Suprapubic skin (tissue), 4 donors: ENCODE measurements at places on chromosomes 1 and 21.

DNA sequence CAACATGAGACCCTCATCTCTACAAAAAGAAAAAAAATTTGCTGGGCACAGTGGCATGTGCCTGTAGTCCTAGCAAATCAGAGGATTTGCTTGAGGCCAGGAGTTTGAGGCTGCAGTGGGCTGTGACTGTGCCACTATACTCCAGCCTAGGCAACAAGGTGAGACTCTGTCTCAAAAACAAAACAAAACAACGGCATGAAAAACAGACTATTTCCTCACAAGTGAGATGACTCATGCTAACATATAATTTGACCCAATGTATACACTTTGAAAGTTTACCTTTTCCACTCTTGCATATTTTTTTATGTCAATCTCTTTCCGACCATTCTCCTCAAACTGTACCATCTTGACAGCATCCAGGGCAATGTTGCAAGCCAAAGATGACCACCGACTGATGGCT lies 17.5 kb downstream of the CCT3 start:
- H3K27me3 ChIP-seq = no peaks in the 10 kb centered on the region
- H3K27ac ChIP-seq = no peak overlapping the region
- H3K4me3 ChIP-seq = no peak overlapping the region
- DNase-seq = no peak

- H3K27ac ChIP-seq = no peak overlapping the region
- no peaks in the 10 kb centered on the region for H3K36me3 ChIP-seq
- H3K27me3 ChIP-seq = no peaks in the 10 kb centered on the region
- no peaks in the 10 kb centered on the region for H3K4me1 ChIP-seq
- no peak overlapping the region for H3K4me3 ChIP-seq
- DNase-seq = no peak
These were observed 392.0 kb upstream of the ADGRL4 start for GRCh38 chr1:79398501-79398900.

DNA sequence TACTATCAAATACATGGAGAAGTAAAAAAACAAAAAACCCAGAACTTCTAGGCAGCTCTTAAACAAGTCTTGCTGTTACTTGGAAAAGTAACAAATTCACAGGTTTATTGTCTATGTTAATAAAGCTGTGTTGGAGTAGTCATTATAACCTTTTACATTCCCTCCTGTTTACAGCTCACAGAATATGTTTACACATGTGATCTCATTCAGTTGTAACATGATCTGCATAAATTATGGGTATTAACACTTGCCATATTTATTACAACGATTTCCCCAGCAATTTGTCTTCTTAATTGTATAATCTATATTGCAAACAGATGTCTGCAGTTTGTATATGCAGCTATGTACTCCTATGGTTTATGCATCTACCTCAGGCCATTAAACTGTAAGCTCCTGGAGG lies 28.6 kb downstream of the ERG start:
- H3K4me3 ChIP-seq = no peak overlapping the region
- peaks cover 6% of the 10 kb centered on the region for H3K4me1 ChIP-seq
- no peak for DNase-seq

GRCh38 chr1:33273961-33274371 lies 17.7 kb downstream of the ZNF362 start:
- no peak overlapping the region for H3K4me3 ChIP-seq
- H3K4me1 ChIP-seq = peaks cover 21% of the 10 kb centered on the region
- no peak overlapping the region for H3K27ac ChIP-seq
- no peaks in the 10 kb centered on the region for H3K27me3 ChIP-seq
- peak; percentile 72 for DNase-seq

GRCh38 chr1:158112994-158113758 lies 67.5 kb upstream of the CD1D start:
- H3K4me1 ChIP-seq = peaks cover 14% of the 10 kb centered on the region
- H3K27me3 ChIP-seq = peaks cover 24% of the 10 kb centered on the region
